ENCODE measurements at places on chromosomes 2 and 18.

DNA sequence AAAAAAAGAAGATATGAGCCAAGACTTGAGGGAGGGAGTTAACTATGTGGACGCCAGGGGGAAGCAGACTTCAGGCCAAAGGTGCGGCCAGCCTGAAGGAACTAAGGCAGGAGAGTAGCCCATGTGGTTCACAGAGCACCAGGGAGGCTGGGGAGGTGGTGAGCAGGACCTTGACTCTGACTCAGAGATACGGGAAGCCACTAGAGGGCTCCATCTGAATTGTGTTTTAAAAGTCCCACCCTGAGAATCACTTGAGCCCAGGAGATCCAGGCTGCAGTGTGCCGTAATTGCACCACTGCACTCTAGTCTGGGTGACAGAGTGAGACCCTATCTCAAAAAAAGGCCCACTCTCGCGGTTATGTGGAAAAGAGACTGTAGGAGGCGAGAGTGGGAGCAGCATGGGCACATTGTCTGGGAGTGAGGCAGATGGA is 12.3 kb downstream of the CEP192 start:
- no peak for DNase-seq

- DNase-seq, result no peak
These were observed 43.7 kb upstream of the DARS1 start for GRCh38 chr2:136029149-136029548.

DNA sequence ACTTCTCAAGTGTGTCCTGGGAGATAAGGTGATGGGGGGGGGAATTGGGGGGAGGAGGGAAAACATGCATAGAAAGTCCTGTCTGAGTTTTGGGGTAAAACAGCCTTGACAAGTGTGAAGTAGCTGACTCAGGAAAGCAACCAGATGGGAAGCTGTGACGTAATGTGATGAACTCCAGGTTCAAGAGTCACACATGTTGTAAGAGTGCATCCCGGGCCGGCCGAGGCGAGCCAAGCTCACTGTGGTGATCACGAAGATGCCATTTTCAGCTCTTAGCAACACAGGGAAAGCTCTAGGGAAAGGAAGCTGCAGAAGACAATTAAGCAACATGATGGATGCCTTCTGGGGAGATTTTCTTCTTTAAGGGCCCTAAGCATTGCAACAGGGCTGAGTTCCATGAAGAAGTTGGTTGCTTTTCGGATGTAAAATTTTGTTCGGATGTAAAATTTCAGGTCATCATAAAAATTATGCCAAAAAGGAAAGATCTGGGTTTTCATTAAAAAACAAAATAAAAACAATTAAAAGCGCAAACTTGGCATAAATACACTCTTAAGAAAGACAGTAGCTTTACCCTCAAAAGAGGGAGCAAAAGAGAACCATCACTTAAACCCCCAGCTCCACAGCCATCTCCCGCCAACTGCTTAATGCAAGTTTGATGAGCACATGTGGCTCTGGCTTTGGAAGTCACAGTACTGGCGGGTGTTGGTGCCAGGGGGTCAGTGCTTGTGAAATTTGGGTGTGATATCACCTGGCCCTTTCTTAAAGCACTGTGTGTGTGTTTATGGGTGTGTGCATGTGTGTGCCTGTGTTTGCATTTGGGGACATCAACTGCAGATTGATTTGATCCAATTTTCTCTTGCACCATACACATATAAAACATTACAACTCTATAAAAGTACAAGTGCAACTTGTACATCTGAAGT is 19.1 kb downstream of the SERTAD2 start:
- no peak for DNase-seq

GRCh38 chr18:26826656-26827235 is 38.8 kb downstream of the AQP4 start:
- peak; percentile 2 for DNase-seq
